ENCODE measurements at places on chromosomes 16 and 17. TPM values are rescaled to one million over a fixed set of nuclear protein-coding genes. Genes with fewer than 3 reads are reported as not detected.

The SYT17 gene
- 1.2 TPM for total RNA-seq

The NPIPA2 gene
- total RNA-seq, result 1.1 TPM

The MSRB1 gene
- 34.7 TPM for total RNA-seq

The ITGAD gene
- not detected for total RNA-seq

The MOSMO gene
- total RNA-seq, result 13.0 TPM

The SBK1 gene
- 1.9 TPM for total RNA-seq

The ODAD4 gene
- total RNA-seq, result 1.4 TPM

The CARD14 gene
- total RNA-seq, result 0.33 TPM

The KRT20 gene
- not detected for total RNA-seq

The NPIPA3 gene
- total RNA-seq, result not detected

GRCh38 chr17:1590029-1590746 lies 27.6 kb upstream of the PITPNA start:
- no peaks in the 10 kb centered on the region for H3K36me3 ChIP-seq
- no peak overlapping the region for H3K4me3 ChIP-seq
- H3K27ac ChIP-seq, result peak overlapping the region; percentile 91
- peak; percentile 70 for DNase-seq
- peaks cover 34% of the 10 kb centered on the region for H3K4me1 ChIP-seq
- no peaks in the 10 kb centered on the region for H3K27me3 ChIP-seq

- H3K36me3 ChIP-seq, result no peaks in the 10 kb centered on the region
- H3K27ac ChIP-seq, result peak overlapping the region; percentile 32
- no peak overlapping the region for H3K4me3 ChIP-seq
Measured at GRCh38 chr17:82884970-82885353, 45.1 kb upstream of the ZNF750 start.

GRCh38 chr17:82605939-82606600 lies 42.2 kb downstream of the WDR45B start:
- peaks cover 10% of the 10 kb centered on the region for H3K4me1 ChIP-seq
- H3K27ac ChIP-seq, result no peak overlapping the region
- DNase-seq, result no peak
- peaks cover 10% of the 10 kb centered on the region for H3K36me3 ChIP-seq
- H3K27me3 ChIP-seq, result no peaks in the 10 kb centered on the region

DNA sequence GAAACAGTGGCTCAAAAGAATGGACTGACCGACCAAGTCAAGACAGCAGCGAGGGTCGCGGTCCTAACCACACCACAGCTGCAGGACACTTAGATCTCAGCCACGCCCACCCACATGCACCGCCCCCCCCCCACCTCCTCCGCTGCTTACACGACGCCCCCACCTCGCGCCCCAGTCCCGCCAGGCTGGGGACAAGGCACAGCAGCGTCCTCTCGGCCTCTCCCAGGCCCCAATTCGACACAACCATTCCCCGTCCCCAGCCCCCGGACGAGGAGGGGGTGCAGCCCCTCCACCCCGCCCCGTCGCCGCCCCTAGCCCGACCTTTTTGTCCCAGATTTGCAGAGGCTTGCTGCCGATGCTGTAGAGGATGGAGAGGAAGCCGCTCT lies 477 bp downstream of the CFAP20 start:
- peak overlapping the region; percentile 92 for H3K4me3 ChIP-seq
- peaks cover 20% of the 10 kb centered on the region for H3K4me1 ChIP-seq
- no peak for DNase-seq
- H3K27ac ChIP-seq, result peak overlapping the region; percentile 94
- no peaks in the 10 kb centered on the region for H3K36me3 ChIP-seq

DNA sequence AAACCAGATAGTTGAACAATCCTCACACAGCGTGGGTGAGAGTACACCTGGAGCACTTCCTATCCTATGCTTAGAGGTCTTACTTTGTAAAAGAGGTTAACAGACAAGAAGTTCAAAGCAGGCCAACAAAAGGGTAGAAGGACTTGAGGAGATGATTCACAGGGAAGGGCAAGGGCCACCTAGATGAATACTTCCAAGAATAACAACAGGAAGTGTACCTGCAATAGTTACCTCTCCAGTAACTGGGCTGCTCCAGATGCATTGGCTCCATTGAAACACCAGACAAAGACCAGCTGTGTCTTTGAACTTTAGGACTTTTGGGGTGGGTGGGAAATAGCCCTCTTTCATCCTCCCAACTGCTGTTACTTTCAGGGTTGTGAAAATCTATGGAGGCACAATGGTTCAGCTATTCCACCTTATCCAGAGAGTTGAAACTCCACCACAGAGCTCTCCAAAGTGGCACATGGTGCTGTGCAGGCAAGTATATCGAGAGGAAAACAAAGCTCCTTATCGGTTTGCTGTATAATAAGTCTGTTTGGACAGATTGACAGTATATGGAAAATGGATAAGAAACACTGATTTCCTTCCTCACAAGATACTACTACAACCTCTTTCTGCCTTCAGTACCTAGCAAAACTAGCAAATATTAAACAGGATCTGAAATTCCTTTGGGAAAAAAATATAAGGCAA lies 22.7 kb downstream of the RNF43 start:
- no peak overlapping the region for H3K27ac ChIP-seq
- H3K4me3 ChIP-seq, result no peak overlapping the region
- H3K4me1 ChIP-seq, result no peaks in the 10 kb centered on the region

DNA sequence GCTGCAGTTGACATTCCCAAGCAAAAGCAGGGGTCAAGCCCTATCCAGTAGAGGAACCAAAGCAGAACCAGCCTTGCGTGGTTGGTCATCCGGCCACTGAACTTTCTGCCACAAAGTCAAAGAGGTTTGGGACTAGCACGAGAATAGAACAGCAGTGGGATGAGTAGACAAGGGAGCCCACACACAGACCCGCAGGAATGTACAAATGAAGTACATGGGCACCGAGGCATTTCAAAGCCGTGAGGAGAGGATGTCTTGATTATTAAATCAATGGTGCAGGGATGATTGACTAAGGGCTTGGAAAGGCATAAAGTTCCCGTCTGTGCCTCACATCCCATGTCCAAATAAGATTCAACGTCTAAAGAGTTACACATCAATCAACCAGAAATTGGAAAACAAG lies 81.8 kb upstream of the TBC1D3K start:
- peaks cover 22% of the 10 kb centered on the region for H3K27me3 ChIP-seq
- H3K4me3 ChIP-seq, result no peak overlapping the region
- H3K36me3 ChIP-seq, result no peaks in the 10 kb centered on the region

- no peak overlapping the region for H3K27ac ChIP-seq
- H3K4me3 ChIP-seq, result no peak overlapping the region
- H3K36me3 ChIP-seq, result no peaks in the 10 kb centered on the region
- no peaks in the 10 kb centered on the region for H3K4me1 ChIP-seq
- no peaks in the 10 kb centered on the region for H3K27me3 ChIP-seq
Measured at GRCh38 chr16:63287401-63287800, 1251.2 kb upstream of the CDH8 start.

DNA sequence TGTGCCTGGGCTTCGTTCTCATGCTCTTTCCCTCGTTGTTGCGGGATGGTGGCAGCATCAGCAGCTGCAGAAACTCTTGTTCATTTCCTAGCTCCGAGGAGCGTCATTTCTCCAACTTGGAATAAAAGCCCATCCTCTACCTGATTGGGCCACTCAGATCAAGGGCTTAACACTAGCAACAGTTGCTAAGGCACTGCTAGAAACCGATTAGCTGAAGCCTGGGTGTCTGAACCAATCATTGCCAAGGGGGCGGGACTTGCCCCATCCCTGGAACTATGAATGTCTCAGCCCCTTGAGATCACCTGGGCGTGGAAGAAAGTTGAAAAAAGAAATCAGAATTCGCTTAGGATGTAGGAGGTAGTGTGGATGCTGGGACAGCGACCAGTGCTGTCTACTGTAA lies 145.3 kb downstream of the FOXL1 start:
- no peak for DNase-seq
- H3K27me3 ChIP-seq, result no peaks in the 10 kb centered on the region
- no peak overlapping the region for H3K4me3 ChIP-seq
- H3K36me3 ChIP-seq, result no peaks in the 10 kb centered on the region
- H3K27ac ChIP-seq, result no peak overlapping the region
- no peaks in the 10 kb centered on the region for H3K4me1 ChIP-seq

DNA sequence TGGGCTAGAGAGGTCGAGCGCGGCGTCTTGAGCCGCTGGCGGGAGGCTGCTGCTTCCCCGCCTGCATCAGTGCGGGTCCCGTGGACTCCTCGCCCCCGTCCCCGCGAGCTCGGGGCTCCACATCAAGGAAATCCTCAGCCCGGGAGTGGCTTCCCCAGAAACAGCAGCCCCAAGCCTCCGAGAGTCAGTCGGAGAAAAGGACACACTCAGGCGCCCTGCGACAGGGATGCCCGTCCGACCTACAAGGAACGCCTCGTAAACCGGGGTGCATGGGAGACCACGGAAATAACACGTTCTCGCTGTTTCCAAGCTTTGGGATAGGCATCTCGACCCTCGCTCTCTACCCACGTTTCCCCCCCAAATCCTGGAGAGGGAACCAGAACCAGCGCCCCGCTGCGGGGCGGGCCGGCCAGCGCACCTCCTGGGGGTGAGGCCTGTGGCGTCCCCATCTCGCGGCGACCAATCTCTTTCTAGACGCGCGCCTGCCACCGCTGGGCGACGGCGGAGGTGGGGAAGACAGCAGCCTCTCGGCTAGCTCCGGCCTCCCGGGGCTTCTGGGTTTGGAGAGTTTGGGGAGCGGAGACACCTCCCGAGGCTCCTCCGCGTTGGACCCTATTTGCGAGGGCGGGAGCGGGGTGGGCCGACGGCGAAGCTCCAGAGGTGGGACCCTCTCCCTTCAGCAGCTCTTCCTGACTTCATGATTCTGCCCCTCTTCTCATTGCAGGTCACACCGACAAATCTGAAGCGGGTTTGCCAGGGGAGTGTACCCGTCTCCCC lies 759 bp upstream of the TP53I13 start:
- peaks cover 8% of the 10 kb centered on the region for H3K4me1 ChIP-seq
- peak overlapping the region; percentile 88 for H3K27ac ChIP-seq
- DNase-seq, result peak; percentile 71
- peaks cover under 1% of the 10 kb centered on the region for H3K36me3 ChIP-seq

DNA sequence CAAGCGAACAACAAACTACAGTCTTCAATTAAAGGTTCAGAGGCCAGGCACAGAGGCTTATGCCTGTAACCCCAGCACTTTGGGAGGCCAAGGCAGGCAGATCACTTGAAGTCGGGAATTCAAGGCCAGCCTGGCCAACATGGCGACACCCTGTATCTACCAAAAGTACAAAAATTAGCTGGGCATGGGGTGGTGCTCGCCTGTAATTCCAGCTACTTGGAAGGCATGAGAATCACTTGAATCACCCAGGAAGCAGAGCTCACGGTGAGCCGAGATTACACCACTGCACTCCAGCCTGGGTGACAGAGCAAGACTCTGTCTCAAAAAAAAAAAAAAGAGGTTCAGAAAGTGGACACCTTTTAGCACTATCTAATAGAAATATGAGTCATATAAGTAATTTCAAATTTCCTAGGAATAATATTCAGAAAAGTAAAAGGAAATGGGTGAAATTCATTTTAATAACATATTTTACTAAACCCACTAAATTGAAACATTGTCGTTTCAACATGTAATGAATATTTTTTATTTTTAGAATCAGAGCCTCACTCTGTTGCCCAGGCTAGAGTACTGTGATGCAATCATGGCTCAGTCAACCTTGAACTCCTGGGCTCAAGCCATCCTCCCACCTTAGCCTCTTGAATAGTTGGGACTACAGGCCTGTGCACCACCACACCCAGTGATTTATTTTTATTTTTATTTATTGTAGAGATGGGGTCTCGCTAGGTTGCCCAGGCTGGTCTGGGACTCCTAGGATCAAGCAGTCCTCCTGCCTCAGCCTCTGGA lies 15.2 kb upstream of the MARCHF10 start:
- no peak overlapping the region for H3K4me3 ChIP-seq
- no peaks in the 10 kb centered on the region for H3K36me3 ChIP-seq
- H3K27me3 ChIP-seq, result no peaks in the 10 kb centered on the region
- H3K27ac ChIP-seq, result no peak overlapping the region
- H3K4me1 ChIP-seq, result peaks cover 3% of the 10 kb centered on the region
- DNase-seq, result no peak

GRCh38 chr16:56823081-56823733 lies 41.8 kb upstream of the SLC12A3 start:
- H3K36me3 ChIP-seq, result no peaks in the 10 kb centered on the region
- no peak for DNase-seq
- H3K4me1 ChIP-seq, result no peaks in the 10 kb centered on the region
- H3K27ac ChIP-seq, result no peak overlapping the region
- no peaks in the 10 kb centered on the region for H3K27me3 ChIP-seq

DNA sequence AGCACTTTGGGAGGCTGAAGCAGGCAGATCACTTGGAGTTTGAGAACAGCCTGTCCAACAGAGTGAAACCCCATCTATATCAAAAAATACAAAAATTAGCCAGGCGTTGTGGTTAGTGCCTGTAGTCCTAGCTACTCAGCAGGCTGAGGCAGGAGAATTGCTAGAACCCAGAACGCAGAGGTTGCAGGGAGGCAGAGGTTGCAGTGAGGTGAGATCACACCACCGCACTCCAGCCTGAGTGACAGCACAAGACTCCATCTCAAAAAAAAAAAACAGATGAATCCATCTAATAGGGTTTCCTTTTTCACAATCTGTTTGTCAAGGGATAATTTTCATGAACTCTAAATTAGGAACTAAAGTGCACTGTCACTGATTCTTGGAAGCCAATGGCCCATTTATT lies 99.0 kb downstream of the PARN start:
- H3K36me3 ChIP-seq, result no peaks in the 10 kb centered on the region
- H3K4me3 ChIP-seq, result no peak overlapping the region
- H3K27me3 ChIP-seq, result no peaks in the 10 kb centered on the region
- no peak overlapping the region for H3K27ac ChIP-seq

DNA sequence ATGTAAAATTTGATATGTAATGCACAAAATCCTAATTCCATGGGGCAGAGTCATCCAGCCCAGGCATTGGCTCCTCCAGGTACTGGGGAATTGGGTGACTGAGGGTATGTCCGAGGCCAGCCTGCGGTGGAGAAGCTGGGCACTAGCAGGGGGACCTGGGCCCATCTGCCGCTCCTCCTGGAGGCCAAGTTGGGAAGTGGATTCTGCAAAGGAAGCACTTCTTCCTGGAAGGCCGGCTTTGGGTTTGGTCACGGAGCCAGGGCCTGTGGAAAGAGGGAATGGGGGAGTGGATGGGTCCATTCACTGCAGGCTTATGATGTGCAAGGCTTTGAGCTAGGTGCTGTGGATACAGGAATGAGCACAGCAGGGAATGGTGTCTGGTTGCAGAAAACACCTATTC lies 85.8 kb downstream of the GNAO1 start:
- H3K36me3 ChIP-seq, result no peaks in the 10 kb centered on the region
- H3K27me3 ChIP-seq, result no peaks in the 10 kb centered on the region
- no peak overlapping the region for H3K27ac ChIP-seq

- H3K36me3 ChIP-seq, result peaks cover 17% of the 10 kb centered on the region
- DNase-seq, result no peak
- no peak overlapping the region for H3K4me3 ChIP-seq
- H3K27me3 ChIP-seq, result no peaks in the 10 kb centered on the region
- peak overlapping the region; percentile 69 for H3K27ac ChIP-seq
Measured at GRCh38 chr16:81611721-81612120, 167.1 kb downstream of the CMIP start.

GRCh38 chr17:49557312-49558024 lies 18.2 kb upstream of the NXPH3 start:
- DNase-seq, result no peak
- H3K36me3 ChIP-seq, result no peaks in the 10 kb centered on the region
- peaks cover 3% of the 10 kb centered on the region for H3K4me1 ChIP-seq
- H3K27ac ChIP-seq, result no peak overlapping the region

- H3K27me3 ChIP-seq, result peaks cover 18% of the 10 kb centered on the region
- DNase-seq, result no peak
- no peak overlapping the region for H3K27ac ChIP-seq
- no peaks in the 10 kb centered on the region for H3K36me3 ChIP-seq
- H3K4me1 ChIP-seq, result no peaks in the 10 kb centered on the region
Measured at GRCh38 chr17:56160422-56160821, 7.1 kb downstream of the ANKFN1 start.
